HEK293T (cell line): ENCODE measurements at places on chromosomes 2 and 18.
A peak's percentile ranks its signal among the peaks of the same experiment; 100 is the strongest.

DNA sequence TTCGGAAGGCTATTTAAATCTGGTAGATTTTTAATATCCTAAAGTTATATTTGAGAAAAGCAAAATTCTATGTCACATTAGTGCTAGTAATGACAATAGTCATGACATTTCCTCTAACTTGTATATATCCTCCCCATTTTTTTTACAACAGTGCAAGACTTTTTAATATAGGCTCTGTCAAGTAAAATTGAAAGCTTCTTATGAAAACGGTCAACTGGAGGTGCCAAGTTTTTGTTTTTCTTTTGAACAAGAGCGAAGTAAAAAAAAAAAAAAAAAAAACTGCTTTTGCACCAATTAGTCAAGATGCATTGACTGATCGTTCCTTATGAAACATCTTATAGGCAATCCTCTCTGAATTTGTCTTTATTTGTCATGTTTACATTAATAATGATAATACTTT is 389.3 kb downstream of the STK39 start:
- no peak for DNase-seq

GRCh38 chr18:36348971-36349417 is 51.5 kb downstream of the FHOD3 start:
- DNase-seq: no peak

DNA sequence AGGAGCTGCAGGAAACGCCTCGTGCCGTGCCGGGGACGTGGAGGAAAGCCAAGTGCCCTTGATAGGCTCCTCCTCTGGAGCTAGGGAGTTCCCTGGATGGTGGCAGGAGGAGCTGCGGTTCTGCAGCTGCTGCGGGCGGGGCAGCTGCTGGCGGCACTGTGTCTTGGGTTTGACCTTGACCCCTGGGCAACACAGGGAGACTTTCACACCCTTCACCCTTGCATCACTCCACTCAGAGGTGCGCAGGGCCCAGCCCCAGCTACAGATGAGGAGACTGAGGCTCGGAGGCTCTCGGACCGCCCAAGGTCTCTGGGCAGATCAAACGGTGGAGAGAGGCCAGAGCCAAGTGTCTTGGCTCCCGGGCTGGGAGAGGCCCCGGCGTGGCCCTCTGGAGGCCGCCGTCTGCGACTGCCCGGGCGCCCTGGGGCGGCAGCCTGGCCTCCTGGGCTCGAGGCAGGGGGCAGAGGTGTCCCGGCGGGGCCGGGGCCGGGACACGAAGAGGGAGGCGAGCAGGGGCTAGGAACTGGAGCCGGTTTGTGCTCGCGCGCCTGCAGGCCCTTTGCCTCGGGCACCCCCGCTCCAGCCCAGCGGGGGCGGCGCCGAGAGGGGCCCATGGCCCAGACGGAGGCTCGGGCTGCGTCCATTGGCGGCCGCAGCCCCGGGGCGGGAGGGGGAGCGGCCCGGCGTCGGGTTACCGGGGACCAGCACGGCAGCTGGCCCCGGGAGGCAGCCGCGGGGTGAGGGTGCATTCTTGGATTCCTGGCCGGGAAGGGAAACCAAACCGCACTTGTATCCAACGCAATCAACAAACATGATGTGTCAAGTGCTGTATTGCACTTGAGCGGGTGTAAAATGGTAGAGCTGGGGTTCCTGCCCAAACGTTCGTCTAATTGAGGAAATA is 129.6 kb upstream of the SLC1A4 start:
- DNase-seq: peak; percentile 61

DNA sequence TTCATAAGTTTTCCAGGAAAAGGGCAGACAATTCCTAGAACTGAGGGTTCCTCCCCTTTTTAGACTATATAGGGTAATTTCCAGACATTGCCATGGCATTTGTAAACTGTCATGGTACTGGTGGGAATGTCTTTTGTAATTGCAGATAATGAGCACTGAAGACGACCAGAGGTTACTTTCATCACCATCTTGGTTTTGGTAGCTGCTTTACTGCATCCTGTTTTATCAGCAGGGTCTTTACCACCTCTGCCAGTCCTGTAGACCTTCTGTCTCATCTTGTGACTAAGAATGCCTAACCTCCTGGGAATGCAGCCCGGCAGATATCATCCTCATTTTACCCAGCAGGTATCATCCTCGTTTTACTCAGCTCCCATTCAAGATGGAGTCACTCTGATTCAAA is 583.9 kb upstream of the KLHL29 start:
- DNase-seq: no peak

- DNase-seq: no peak
These were observed 1.2 kb upstream of the TNS1 start for GRCh38 chr2:218003981-218004419.

DNA sequence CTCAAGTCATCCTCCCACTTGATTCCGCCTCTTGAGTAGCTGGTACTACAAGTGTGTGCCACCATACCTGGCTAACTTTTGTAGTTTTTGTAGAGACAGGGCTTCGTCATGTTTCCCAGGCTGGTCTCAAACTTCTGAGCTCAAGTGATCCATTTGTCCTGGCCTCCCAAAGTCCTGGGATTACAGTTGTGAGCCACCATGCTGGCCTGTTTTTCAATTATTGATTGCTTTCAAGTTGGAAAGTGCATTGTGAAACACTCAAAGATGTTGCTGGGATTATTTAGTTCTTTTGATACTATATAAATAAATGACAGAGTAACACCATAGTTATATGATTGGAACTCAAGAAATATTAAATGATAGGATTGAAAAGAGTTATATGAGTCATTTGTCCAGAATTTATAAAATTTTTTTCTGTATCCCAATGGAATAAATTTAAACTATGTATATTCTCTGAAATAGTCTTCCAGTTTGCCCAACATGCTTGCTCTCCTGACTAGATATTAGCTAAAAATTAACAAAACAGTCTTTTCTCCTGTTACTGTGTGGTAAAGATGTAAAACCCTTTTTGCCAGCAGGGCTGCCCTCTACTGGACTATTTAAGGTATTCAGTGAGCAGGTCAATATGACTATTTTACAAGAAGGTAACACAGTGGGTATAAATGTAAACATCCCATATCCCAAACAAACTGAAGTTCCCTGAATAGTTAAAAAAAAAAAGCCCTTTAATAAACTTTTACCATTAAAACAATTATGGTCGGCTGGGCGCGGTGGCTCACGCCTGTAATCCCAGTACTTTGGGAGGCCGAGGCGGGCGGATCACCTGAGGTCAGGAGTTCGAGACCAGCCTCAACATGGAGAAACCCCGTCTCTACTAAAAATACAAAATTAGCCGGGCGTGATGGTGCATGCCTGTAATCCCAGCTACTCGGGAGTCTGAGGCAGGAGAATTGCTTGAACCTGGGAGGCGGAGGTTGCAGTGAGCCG is 42.7 kb downstream of the ACSL3 start:
- peak; percentile 45 for DNase-seq

DNA sequence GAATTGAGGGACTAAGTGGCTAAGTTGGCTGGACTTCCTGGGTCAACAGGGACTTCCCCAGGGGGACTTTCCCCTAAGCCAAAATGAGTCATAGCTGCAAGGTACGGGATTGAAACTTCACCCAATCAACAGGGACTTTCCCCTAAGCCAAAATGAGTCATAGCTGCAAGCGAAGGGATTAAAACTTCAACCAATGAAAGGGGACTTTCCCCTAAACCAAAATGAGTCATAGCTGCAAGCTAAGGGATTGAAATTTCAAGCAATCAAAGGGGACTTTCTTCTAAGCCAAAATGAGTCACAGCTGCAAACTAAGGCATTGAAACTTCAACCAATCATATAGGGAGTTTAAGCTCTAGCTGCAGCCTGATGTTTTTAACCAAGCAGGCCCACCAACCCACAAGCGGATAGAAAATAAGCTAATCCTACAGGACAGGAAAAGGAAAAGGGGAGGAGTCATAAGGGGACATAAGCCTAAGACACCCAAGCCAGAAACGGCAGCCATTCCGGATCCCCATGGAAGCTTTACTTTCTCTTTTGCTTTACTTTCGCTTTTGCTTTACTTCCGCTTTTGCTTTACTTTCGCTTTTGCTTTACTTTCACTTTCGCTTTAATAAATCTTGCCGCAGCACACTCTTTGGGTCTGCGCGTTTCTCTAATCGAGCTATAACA is 1375.4 kb upstream of the CELF4 start:
- DNase-seq: no peak

- DNase-seq: no peak
These were observed 139.6 kb upstream of the ASB18 start for GRCh38 chr2:236403811-236404210.

- DNase-seq: no peak
These were observed 1579.7 kb upstream of the SLC39A10 start for GRCh38 chr2:194077366-194077765.

GRCh38 chr2:54642677-54643430 is 80.6 kb upstream of the EML6 start:
- no peak for DNase-seq

- no peak for DNase-seq
These were observed 369.0 kb upstream of the CWC22 start for GRCh38 chr2:180376066-180376465.

DNA sequence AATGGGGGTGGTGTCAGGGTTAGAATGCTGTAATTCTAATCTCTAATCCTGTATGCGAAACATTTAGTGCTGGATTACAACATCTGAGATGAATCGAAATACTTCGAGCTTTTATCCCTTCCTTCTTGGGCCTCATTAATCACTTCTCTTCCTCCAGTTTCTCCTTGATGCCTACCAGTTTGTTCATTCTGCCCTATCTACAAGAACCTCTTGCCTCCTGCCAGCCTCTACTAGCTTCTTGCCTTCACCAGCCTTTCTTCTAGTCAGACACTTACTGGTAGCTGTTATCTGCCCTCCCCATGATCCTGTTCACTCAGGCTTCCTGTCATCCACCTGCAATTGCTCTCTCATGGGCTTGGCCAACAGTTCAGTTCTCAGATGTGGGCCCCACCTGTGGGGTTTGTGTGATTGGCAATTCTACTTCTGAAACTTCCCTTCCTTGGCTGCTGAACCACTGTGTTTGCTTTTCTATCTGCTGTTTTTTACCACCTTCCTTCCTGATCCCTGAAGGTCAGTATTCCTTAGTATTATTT is 15.4 kb upstream of the FARP2 start:
- no peak for DNase-seq

GRCh38 chr2:39164089-39164488 is 43.2 kb upstream of the SOS1 start:
- no peak for DNase-seq

DNA sequence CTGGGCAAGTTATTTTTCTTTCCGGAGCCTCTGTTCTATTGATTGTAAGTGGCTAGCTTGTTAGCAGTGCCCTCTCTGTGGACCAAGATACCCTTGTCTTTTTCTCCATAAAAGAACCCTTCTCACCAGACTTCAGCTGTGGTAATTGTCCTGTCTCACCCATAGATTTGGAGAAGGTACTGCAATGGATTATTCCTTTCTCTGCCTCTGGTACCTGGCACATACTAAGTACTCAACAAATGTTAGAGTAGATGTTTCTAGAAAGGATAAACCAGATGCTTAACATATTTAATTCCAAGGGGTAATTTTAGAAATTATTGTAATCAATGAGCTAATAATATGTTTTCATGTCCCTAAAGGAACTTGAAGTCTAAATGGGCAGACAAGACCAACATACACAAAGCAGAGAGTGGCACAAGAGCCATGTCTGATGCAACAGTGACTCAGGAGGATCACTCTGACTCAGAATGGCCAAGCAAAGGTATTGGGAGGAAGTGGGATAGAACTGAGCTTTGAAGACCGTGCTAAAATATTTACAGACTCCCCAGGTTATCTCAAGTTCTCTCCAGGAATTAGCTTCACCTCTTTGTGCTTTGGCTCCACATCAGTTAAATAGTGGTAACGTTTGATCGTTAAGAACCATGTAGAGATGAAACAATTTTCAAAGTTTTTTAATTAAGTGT is 129.7 kb upstream of the OSR1 start:
- DNase-seq: no peak

DNA sequence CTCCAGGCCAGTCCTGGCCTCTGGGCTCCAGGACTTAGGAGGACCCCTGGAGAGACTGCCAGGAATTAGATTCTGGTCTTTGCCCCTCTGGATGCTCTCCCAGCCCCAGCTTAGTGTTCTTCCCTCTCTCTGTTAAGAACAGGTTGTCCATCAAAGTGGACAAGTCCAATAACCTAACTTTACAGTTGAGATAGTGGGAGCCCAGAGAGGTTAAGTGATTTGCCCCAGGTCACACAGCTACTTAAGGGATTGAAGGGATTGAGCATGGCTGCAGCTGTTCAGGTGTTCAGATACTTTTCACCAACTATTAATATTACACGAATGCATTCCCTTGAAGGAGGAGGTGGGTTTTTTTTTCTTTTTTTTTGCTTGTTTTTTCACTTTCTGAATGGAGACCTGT is 57.6 kb downstream of the EDAR start:
- no peak for DNase-seq
